ENCODE measurements at places on chromosomes 12 and 14.

DNA sequence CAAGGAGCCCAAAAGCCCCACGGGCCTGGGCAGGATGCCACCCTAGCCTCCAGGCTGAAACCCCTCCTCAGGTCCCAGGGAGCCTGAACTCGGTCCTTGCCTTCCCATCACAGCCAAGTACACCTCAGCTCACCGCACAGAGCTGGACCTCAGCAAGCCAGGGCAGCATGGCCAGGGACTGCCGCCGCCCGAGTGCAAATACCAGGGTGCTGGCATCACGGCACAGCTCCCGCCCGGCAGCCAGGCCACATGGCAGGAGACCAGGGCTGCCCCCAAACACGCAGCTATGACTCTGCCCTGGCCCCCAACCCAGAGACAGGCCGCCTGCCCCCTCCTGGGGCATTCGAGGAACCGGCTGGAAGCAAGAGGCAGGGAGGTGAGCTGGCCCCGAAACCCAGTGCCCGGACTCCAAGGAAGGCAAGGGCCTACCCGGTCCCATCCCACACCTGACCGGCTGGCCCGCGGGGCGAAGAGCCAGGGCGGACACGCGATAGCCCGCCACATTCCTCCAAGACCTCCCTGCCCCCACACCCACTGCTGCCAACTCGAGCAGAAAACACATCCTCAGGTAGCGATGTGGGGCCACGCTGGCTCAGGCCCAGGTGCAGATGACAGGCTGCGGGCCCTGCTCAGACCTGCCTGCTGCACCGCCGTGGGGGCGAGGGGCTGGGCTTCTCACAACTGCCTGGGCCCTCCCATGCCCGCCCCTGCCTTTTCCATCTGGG, 2.7 kb downstream of the JAG2 start:
- DNase-seq, result no peak

- no peak for DNase-seq
Measured at GRCh38 chr14:36361210-36361853, 40.9 kb upstream of the MBIP start.

DNA sequence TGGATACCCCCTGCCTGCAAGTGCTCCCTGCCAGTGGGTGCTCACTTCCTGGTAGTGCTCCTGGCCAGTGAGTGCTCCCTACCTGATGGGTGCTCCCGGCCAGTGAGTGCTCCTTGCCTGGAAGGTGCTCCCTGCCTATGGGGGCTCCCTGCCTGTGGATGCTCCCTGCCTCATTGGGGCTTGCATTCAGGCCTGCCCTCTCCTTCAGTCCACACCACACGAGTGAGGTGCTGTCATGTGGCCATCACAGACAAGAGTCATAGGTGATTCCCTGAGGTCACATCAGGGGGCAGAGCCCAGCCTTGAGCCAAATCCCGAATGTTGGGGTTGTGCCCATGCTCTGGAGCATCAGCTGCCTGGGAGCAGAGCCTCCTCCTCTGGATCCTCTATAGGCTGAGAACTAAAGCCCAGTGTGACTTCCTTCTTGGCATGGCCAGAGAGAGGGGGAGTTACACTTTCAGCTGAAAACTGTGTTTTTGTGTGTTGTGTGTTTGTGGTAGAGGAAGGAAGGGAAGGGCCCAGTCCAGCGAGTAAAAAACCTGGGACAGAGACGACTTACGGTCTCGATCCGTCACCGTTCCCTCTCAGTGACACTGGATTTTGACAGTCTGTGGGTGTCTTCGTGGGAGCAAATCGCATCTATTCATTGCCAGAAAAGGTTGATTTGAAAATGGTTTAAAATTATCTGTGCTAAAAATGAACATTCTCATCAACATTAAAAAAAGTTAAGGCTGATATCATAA, 136.0 kb downstream of the ADGRD1 start:
- no peak for DNase-seq

- no peak for DNase-seq
Measured at GRCh38 chr12:10705655-10706054, 17.5 kb downstream of the YBX3 start.

GRCh38 chr12:52278575-52279421, 4.4 kb downstream of the KRT86 start:
- DNase-seq, result peak; percentile 72

GRCh38 chr12:18250313-18250916, 10.9 kb upstream of the PIK3C2G start:
- DNase-seq, result no peak

DNA sequence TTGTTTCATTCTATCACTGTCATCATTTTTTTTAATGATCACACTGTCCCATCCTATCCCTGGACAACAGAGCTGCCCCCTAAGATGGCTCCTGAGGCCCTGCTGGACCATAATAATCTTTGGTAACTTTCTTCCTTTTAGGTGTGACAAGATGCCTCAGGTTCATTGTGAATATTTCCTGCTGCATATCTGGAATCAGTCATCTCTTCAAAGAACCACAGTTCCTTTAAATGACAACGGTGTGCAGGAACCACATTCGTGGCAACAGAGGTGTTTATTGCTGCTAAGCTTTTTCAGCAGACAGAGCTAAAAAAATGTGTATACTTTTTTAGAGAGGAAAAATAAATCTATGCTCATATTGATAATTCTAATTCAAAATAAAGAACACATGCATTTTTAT, 312.9 kb downstream of the MED13L start:
- DNase-seq, result no peak
